ENCODE measurements at places on chromosomes 2 and 18. TPM values are rescaled to one million over a fixed set of nuclear protein-coding genes. Genes with fewer than 3 reads are reported as not detected.

Gene NR4A2
- total RNA-seq = not detected

Gene ANKMY1
- total RNA-seq = 4.7 TPM

Gene ATP8B1
- total RNA-seq = 5.2 TPM

Gene FHOD3
- total RNA-seq = 17.8 TPM

Gene SERPINB7
- 1.4 TPM for total RNA-seq

Gene ADNP2
- total RNA-seq = 10.8 TPM

Gene FZD7
- total RNA-seq = 12.0 TPM

Gene CABLES1
- 7.8 TPM for total RNA-seq

- DNase-seq = peak; percentile 31
These were observed 10.2 kb upstream of the PTPN4 start for GRCh38 chr2:119749477-119750012.

DNA sequence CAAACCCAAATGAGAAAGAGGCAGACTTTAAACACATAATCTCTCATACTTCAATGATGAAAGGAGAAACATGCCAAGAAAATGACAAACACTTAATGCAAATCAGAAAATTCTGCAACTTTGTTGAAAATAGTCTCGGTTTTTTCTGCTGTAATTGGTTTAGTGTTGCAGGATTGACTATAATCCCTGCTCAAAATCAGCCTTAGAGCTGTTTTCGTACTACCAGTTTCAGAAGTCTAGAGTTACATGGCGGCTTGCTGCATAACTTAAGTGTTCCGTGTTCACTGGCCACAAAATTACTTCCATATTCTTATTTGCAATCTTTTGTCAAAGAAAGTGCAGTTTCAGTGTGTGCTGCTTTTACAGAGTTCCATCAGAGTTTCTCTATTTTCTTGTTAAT, 48.9 kb upstream of the ITGAV start:
- no peak for DNase-seq

DNA sequence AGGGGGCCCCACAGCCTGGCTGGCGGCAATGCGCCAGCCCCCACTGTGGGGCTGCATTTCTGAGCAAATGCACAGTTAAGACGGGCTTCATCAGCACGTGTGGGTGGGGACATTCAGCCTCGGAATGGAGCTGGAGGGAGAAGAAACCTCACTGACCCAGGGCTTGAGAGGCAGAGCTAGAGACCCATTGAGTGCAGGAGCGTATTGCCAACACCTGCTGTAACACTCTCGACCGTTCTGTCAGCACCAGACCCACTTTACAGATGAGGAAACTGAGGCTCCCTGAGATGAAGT, 200.9 kb upstream of the RAB6C start:
- no peak for DNase-seq

- DNase-seq = no peak
These were observed 266.1 kb downstream of the ZNF385B start for GRCh38 chr2:179595284-179595683.

- no peak for DNase-seq
These were observed 45.9 kb upstream of the ASB1 start for GRCh38 chr2:238380785-238381184.

GRCh38 chr2:6917071-6917760, at the start of gene RNF144A:
Gene RNF144A (plus strand): TSS chr2:6917412. CDS start chr2:6996927, 79,515 bp downstream.
- peak; percentile 78 for DNase-seq

DNA sequence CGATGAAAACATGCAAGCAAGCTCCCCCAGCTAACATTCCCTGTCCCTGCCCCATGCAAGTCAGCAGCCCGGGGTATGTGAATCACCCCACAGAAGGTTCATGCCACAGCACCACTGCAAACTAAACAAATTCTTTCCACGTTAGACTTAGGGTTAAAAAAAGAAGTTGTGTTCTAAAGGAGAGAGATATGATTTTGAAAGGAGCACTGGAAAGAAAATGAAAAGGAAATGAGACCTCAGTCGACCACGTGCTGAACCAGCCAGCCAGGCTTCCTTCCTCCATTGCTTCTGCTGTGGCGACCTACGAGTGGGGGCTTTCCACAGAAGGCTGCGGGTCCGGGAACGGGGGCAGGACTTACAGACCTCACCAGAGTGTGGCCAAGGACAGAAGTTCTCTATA, 52.0 kb downstream of the ARL4C start:
- peak; percentile 30 for DNase-seq

DNA sequence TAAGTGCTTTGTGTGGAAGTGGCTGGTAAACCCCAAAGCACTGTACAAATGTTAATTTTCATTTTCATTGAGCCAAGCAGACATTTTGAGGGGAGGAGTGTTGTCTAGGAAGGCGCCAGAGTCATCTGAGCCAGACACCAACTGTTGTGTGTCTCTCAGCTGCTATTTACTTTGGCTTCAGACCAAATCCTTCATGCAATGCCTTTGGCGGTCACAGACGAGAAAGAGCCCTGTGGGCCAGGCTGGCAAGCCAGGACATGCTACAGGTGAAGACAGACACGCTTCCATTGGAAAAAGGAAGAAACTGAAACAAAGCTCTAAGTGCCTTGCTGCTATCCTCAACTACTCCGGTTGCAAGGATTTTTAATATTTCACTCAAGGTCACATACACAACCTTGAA, 115.4 kb upstream of the CDC42EP3 start:
- DNase-seq = peak; percentile 59

DNA sequence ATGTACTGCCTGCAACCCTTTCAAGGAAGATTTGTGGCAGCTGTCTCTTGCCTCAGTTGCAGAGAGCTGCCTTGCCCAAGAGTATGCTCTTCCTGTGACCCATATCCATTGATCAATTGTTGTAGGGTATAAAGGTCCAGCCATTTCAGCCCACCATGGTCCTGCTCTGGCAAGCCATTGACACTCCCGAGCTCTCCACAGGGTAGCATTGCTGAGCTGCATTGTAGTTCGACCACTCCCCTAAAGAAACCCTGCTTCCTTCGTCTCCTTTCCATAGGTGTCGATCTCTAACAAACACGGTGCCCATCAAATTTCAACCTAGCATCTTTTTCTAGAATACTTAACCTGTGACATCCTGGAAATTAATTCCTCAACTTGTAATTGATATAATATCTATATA, 104.9 kb upstream of the NDUFV2 start:
- DNase-seq = no peak

DNA sequence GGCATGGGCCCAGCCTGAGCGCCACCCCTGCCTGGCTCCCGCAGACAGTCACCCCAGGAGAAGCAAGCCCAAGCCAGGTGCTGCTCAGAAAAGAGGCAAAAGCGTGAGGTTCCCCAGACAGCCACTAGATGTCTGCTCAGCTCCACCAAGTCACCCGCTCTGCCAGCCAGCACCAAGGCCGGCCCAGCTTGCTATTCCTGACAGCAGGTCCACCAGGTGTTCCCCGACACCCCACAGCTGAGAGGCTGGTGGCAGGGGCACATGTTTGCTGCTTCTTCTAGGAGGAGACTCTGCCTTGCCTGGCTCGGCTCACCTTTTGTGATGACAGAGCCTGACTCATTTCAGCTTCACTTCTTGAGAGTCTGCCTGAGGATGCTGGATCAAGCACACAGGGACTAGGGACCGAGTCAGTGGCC, 206.7 kb downstream of the MGAT5 start:
- peak; percentile 67 for DNase-seq

DNA sequence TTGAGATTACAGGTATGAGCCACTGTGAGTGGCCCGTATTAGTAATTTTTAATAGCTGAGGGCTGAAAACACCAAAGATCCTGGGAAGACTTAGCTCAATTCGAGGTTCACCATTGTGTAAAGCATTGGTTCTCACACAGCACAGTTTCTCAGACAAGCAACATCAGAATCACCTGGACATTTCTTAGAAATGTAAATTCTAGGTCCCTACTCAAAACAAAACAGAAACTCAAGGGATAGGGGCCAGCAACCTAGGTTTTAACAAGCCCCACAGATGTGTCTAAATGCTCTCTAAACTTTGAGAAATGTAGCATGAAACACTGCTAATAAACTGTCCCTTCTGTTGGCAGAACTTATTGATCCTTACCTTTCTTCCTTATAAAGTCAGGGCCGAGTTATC, 681.2 kb downstream of the RNF144A start:
- DNase-seq = no peak

DNA sequence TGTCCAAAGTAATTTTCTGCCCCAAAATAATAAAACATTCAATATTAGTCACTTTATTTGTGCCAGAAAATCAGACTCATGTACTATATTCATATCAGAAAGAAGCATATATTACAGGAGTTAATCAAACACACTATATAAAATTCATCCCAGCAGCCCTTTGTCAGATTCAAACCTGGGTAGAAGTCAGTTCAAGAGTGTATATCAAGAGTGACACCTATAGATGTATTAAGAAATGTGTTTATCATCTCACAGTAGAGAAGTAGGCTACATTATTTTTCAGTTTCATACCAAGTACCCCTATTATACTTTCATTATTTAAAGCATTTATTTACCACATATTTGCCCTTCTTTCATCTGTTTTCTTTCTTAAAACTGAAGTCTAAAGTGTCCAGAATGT, 193.2 kb upstream of the DDX18 start:
- DNase-seq = no peak

DNA sequence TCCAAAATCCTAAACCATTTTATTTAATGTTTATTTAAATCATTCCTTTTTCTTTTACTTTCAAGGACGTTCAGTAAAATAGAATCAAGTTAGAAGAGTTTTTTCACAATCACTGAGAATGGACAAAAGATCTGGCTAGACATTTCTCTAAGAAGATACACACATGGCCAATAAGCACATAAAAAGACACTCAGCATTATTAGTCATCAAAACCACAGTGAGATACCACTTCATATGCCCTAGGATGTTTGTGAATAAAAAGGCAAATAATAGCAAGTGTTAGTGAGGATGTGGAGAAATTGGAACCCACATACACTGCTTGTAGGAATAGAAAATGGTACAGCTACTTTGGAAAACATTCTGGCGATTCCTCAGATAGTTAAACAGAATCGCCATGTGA, 76.1 kb downstream of the RHBDD1 start:
- peak; percentile 12 for DNase-seq

- DNase-seq = peak; percentile 81
These were observed 237.3 kb downstream of the OSR1 start for GRCh38 chr2:19120941-19121750.

DNA sequence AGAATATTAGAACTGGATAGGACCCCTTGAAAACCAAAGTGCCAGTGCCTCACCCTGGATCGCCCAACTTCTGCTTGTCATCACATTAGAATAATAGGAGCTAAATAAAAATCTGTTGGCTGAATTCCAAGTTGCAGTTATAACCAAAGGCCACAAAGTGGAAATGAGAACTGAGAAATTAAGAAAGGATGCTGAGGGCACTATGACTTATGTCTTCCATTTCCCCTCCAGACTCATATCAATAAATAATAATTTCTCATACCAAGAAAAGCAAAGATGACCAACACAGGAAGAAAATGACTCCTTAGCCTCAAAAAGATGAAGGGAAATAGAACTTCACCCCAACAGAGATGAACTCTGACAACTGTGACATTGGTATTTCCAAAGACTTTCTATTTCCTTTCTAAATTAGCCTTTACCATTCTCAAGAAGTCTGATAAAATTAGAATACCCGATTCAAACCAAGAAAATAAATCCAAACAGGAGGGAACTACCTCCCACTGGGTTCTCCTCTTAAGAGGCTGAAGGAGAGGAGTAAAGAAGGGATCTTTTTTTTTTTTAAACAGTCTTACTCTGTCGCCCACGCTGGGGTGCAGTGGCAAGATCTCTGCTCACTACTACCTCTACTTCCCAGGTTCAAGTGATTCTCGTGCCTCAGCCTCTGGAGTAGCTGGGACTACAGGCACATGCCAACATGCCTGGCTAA, 46.5 kb upstream of the EPG5 start:
- DNase-seq = no peak

GRCh38 chr18:49862656-49863385, 49.5 kb upstream of the ACAA2 start:
- no peak for DNase-seq

DNA sequence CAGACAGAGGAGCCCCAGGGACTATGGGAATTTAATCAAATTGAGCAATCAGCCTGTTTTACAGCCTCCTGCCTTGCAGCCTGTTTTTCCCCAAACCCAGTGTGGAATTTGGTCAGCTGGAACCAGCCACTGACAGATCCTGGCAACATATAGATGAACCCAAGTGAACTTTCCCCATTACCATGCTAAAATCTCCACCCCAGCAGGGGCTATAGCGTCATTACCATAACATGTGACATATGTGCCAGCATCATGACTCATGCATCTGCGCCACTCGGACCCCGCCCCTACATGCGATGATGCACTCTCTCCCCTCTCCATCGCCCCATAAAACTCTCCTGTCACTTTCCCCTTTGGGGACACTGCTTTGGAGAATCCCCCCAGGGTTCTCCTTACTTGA, 17.3 kb upstream of the FEZ2 start:
- peak; percentile 68 for DNase-seq

GRCh38 chr18:11802158-11802557, 49.1 kb upstream of the CHMP1B start:
- no peak for DNase-seq

- no peak for DNase-seq
These were observed 888.4 kb downstream of the TRIB2 start for GRCh38 chr2:13604951-13605661.

GRCh38 chr18:63859781-63860475, 27.6 kb upstream of the SERPINB2 start:
- no peak for DNase-seq

DNA sequence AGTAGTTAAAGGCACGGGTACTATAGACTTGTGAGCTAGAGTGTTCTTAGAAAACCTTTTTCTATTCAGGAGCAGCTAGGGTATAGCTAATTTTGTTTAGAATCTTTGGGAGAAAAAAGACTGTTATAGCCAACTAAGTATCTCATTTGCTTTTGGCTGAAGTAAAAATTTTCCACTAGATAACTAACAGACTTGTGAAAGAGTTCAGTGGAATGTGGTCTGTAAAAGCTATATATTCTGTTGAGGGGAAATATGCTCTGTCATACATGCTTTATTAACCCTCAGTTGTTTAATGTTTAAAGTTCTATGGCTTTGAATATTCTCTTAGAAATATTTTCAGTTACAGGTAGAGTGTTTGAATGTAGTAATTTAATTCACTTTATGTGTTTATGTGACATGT, 49.7 kb downstream of the RIF1 start:
- DNase-seq = no peak

DNA sequence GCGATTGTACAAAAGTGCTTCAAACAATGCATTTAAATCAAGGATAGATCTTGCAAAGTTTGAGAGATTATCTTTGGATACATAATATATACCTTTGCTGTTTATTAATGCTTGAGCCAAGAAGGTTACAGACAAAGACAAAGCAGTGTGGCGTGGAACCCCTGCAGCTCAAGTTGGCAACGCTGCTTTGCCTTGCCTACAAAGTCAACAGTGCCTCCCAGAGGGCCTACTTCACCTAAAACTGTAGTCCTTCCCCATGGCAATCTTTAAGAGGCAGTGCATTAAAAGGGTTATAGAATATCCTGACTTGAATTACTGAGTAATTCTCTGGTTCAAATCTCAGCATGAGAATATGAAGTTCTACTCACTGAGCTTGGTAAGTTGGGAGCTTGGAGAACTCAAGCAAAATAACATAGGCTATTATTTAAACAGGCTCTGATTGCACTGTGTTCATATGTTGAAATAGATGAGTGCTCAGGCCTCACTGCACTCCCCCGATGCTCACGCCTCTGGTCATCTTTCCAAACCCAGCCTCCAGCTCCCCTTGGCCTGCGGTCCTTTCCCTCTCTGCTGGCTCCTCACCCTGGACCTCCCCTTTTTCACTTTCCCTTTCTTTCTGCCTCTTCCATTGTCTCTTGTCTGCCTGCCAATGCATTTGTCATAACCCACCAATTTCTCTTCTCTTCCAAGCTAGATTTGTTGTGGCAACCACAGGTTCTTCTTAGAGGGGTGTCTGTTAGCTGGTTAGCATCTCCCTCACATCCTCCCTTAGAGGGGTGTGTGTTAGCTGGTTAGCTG, 96.5 kb downstream of the MYT1L start:
- DNase-seq = no peak

Data from Daoy (cell line).